ENCODE measurements at places on chromosomes 12 and 14. TPM values are rescaled to one million over a fixed set of nuclear protein-coding genes. Genes with fewer than 3 reads are reported as not detected.

GRCh38 chr12:57236201-57236924 lies 6.9 kb downstream of the SHMT2 start:
- H3K27me3 ChIP-seq: peaks cover 84% of the 10 kb centered on the region
- H3K4me3 ChIP-seq: no peak overlapping the region
- peaks cover 17% of the 10 kb centered on the region for H3K36me3 ChIP-seq
- no peak overlapping the region for H3K27ac ChIP-seq

GRCh38 chr14:105294142-105294597 lies 6.6 kb downstream of the BRF1 start:
- H3K4me1 ChIP-seq: no peaks in the 10 kb centered on the region
- H3K27me3 ChIP-seq: no peaks in the 10 kb centered on the region
- no peak overlapping the region for H3K27ac ChIP-seq
- no peak for DNase-seq

- no peaks in the 10 kb centered on the region for H3K27me3 ChIP-seq
- H3K36me3 ChIP-seq: no peaks in the 10 kb centered on the region
- H3K27ac ChIP-seq: no peak overlapping the region
- H3K4me1 ChIP-seq: peaks cover 11% of the 10 kb centered on the region
- no peak for DNase-seq
Observed at GRCh38 chr12:82966001-82966559, 279.4 kb downstream of the TMTC2 start.

GRCh38 chr14:36346052-36346451 lies 25.6 kb upstream of the MBIP start:
- no peaks in the 10 kb centered on the region for H3K36me3 ChIP-seq
- H3K4me1 ChIP-seq: no peaks in the 10 kb centered on the region
- DNase-seq: no peak
- H3K27me3 ChIP-seq: peaks cover 7% of the 10 kb centered on the region
- H3K27ac ChIP-seq: no peak overlapping the region

DNA sequence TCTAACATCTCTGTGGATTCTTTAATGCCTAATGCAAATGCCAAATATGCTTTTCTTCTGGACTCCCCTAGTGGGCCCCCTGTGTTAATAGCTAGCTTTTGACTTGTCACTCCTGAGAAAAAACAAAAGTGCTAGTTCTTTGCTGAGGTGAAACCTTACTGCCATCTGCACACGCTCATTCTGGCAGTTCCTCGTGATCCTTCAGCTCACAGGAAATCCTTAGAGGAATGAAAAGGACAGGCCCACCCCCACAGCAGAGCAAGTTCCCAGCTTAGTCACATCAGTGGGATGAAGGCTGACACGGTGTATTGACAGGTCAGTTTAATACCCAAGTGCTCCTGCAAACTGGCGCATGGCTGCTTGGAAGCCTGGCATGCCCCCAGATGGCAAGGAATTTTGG lies 165.1 kb upstream of the ATP2B1 start:
- H3K4me1 ChIP-seq: peaks cover 20% of the 10 kb centered on the region
- H3K27ac ChIP-seq: no peak overlapping the region
- peak; percentile 49 for DNase-seq
- no peak overlapping the region for H3K4me3 ChIP-seq

DNA sequence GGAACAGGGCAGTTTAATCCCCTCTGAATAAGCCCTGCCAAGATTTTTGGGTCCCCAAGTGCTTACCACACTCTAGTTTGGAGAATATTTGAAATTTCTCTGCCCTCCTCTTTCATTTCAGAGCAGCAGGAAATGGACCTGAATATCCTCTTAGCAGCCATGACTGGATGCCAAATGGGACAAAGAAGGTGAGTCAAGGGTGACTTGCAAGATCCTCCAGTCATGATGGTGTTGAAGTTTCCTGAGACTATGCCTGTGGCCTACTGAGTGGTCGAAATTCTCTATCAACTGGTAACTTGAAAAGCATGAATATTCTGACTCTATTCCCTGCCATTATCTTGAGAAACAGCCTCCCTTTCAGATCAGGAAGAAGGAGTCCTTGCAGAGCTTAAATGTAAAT lies 1674.7 kb upstream of the SEL1L start:
- no peak overlapping the region for H3K4me3 ChIP-seq
- no peaks in the 10 kb centered on the region for H3K27me3 ChIP-seq

DNA sequence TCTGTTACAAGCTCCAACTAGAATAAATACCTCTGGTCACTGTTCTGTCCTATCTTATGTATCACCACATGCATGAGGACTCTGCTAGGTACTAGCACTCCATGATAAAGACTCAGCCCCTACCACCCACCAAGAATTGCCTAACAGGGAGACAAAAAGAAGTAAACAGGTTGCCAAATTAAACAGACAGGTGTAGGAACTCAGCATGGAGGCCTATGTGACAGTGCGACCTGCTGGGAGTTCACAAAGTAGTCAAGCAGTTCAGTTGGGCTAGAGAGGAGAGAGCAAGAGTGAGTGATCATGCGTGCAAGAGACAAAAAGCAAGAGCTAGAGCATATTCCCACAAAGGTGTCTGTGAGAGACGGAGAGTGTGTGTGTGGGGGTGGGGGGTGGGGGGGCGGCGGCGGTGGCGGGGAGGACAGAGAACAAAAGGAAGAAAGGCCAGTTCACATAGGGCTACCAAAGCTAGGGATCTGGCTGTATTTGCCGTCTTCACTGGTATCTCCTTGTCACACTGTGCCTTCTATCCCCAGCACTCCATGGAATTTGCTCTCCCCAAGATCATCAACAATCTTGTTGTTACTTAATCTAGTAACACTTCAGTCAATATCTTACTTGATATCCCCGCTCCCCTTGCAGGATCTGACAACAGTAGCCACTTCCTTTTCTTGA lies 81.2 kb downstream of the SPPL3 start:
- H3K27me3 ChIP-seq: no peaks in the 10 kb centered on the region
- no peak overlapping the region for H3K4me3 ChIP-seq
- H3K36me3 ChIP-seq: no peaks in the 10 kb centered on the region

GRCh38 chr12:76901628-76902380 lies 23.0 kb upstream of the CSRP2 start:
- H3K4me3 ChIP-seq: no peak overlapping the region
- no peaks in the 10 kb centered on the region for H3K27me3 ChIP-seq
- no peak for DNase-seq
- no peak overlapping the region for H3K27ac ChIP-seq

DNA sequence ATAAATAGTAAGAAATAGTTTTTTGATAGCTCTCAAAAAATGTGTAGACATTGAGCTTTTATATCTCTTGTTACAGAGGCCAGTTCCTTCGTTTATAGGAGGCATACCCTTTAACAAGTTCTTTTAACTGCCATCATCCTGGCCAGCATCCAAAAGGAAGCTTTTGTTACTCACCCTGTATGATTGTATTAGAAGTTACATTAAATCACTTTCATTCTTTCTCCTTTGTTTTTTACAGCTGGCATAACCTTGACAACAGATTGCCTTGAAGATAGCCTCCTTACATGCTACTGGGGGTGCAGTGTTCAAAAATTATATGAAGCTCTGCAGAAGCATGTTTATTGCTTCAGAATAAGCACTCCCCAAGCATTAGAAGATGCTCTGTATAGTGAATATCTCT lies 20.1 kb downstream of the CGRRF1 start:
- DNase-seq: no peak
- H3K27me3 ChIP-seq: no peaks in the 10 kb centered on the region
- H3K36me3 ChIP-seq: peaks cover 9% of the 10 kb centered on the region
- H3K27ac ChIP-seq: no peak overlapping the region
- no peaks in the 10 kb centered on the region for H3K4me1 ChIP-seq

- no peak overlapping the region for H3K4me3 ChIP-seq
- peak; percentile 94 for DNase-seq
- no peaks in the 10 kb centered on the region for H3K4me1 ChIP-seq
- no peak overlapping the region for H3K27ac ChIP-seq
- H3K27me3 ChIP-seq: no peaks in the 10 kb centered on the region
Observed at GRCh38 chr14:50303744-50304471, 8.1 kb downstream of the L2HGDH start.

- no peaks in the 10 kb centered on the region for H3K36me3 ChIP-seq
- no peaks in the 10 kb centered on the region for H3K27me3 ChIP-seq
- peaks cover 28% of the 10 kb centered on the region for H3K4me1 ChIP-seq
- peak within 1 kb of the TSS; percentile 99 for H3K4me3 ChIP-seq
Observed at GRCh38 chr12:990661-991349, at the start of gene ERC1. Gene ERC1 (plus strand): TSS chr12:991223. CDS start chr12:1027904, 36,681 bp downstream.

- H3K4me3 ChIP-seq: no peak overlapping the region
- DNase-seq: no peak
- H3K36me3 ChIP-seq: no peaks in the 10 kb centered on the region
- H3K27ac ChIP-seq: no peak overlapping the region
- H3K27me3 ChIP-seq: peaks cover 6% of the 10 kb centered on the region
Observed at GRCh38 chr12:107169200-107169599, 75.9 kb upstream of the CRY1 start.

- H3K36me3 ChIP-seq: no peaks in the 10 kb centered on the region
- H3K4me3 ChIP-seq: no peak overlapping the region
- H3K27me3 ChIP-seq: no peaks in the 10 kb centered on the region
- no peak overlapping the region for H3K27ac ChIP-seq
- DNase-seq: peak; percentile 76
Observed at GRCh38 chr14:80987235-80988032, 32.0 kb downstream of the TSHR start.

DNA sequence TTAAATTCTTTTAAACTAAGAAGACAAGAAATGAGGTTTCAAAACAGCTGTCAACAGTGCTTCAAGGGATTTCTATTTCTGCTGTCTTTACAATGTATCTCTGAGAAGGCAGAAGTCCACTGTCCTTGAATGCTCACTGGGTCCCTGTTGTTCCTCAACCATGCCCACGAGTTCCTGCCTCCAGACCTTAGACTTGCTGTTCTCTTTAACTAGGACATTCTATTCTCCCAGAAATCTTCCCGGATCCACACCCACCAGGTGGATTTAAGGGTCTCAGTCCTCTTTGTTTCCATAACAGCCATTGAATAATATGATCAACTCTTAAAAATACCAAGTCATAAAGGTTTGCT lies 6.7 kb upstream of the SLC41A2 start:
- no peaks in the 10 kb centered on the region for H3K36me3 ChIP-seq
- H3K4me1 ChIP-seq: no peaks in the 10 kb centered on the region
- no peak overlapping the region for H3K4me3 ChIP-seq
- H3K27me3 ChIP-seq: peaks cover 8% of the 10 kb centered on the region
- DNase-seq: no peak

DNA sequence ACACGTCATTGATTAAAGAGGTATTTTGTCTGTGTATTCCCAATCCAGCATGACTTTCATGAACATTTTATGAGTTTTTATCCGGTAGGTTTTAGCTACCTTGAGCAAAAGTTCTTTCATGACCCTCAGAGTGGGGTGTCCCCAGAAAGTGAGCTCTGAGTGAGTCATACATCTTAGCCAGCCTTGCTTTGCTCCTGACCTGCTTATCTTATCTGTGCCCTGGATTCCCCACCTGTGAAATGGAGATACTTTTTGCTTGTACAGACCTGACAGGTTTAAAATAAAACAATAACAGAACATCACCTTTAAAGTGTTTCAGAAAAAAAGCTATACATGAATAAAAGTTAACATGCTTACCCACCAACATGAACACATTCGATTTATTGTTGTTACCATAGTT lies 202.8 kb upstream of the SOX5 start:
- H3K4me3 ChIP-seq: no peak overlapping the region
- no peaks in the 10 kb centered on the region for H3K36me3 ChIP-seq
- DNase-seq: peak; percentile 0
- H3K27me3 ChIP-seq: no peaks in the 10 kb centered on the region

DNA sequence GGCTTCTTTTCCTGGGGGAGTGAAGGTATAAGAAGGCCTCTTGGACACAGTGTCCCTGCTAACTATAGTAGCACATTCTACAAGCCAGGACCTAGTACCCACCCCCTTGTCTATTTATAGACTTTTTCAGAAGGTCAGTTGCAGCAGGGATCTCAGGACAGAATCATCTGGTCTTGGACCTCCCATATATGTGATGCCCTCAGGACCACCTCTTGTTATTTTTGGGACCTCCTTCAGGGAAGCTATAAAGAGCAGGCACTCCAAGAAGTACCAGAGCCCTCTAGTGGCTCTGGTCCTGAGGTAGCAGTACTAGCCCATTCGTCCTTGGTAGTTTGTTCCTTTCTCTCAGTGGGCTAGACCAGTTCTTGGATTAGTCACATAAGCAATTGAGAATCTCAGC lies 4.3 kb downstream of the COQ10A start:
- peaks cover 39% of the 10 kb centered on the region for H3K36me3 ChIP-seq
- H3K4me1 ChIP-seq: peaks cover 18% of the 10 kb centered on the region
- DNase-seq: peak; percentile 89
- H3K27me3 ChIP-seq: no peaks in the 10 kb centered on the region
- no peak overlapping the region for H3K4me3 ChIP-seq

GRCh38 chr14:91149462-91149861 lies 35.6 kb downstream of the DGLUCY start:
- H3K4me1 ChIP-seq: no peaks in the 10 kb centered on the region
- no peaks in the 10 kb centered on the region for H3K36me3 ChIP-seq
- no peak overlapping the region for H3K27ac ChIP-seq
- H3K4me3 ChIP-seq: no peak overlapping the region

DNA sequence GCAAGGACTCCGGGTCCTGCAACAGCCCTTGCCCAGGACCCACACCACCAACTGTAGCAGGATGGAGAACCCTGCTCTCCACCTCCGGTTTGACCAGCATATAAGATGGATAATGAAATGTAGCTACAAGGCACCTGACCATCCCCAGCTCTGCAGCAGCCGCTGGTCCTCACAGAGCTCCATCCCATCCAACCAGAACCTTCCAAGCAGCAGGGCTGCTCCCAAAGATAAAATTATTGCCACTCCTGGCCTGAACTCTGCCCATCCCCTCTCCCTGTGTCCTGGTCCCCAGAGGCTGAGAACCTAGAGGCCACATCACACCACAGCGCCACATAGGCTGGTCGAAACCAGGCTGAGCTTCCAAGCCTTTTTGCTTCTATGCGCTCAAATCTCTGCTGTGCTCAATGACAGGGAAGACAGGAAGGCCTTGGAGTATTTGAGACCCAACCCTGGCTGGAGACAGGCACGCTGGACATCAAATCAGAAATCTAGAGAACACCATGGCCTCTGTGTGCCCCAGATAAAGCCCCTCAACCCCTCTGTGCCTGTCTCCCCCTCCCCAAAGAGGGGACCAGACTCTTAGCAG lies 4.2 kb downstream of the CDK2AP1 start:
- peaks cover 4% of the 10 kb centered on the region for H3K36me3 ChIP-seq
- no peaks in the 10 kb centered on the region for H3K27me3 ChIP-seq
- H3K4me1 ChIP-seq: no peaks in the 10 kb centered on the region

Gene NGB
- not detected for total RNA-seq

Gene RILPL1
- total RNA-seq: 33.7 TPM

Gene LRRC9
- 0.24 TPM for total RNA-seq

Gene TM9SF1
- total RNA-seq: 40.2 TPM

Gene IGF1
- total RNA-seq: 1.4 TPM

Gene AQP6
- 1.8 TPM for total RNA-seq

Gene LGR5
- total RNA-seq: 0.25 TPM

Gene L3HYPDH
- 37.8 TPM for total RNA-seq

Gene BATF
- not detected for total RNA-seq

Gene POTEM
- total RNA-seq: not detected

Data from cardiac muscle cell (in vitro differentiated cells and primary cell).